Uterus (tissue), 4 donors: ENCODE measurements at places on chromosomes 7 and 10. TPM values are rescaled to one million over a fixed set of nuclear protein-coding genes. Genes with fewer than 3 reads are reported as not detected.

Gene CNNM1
- total RNA-seq = not detected

Gene SORCS3
- not detected for total RNA-seq

Gene OGDHL
- total RNA-seq = not detected

Gene OR2A1
- total RNA-seq = not detected

Gene FFAR4
- not detected for total RNA-seq

Gene PLCE1
- total RNA-seq = 11.8 TPM

Gene OR6B1
- total RNA-seq = not detected

Gene COPG2
- 47.5 TPM for total RNA-seq

Gene GSTO2
- total RNA-seq = under 0.01 TPM

Gene RGR
- not detected for total RNA-seq

Gene RAMP3
- 11.9 TPM for total RNA-seq

Gene CCM2
- 36.0 TPM for total RNA-seq

Gene CCDC172
- not detected for total RNA-seq

Gene VKORC1L1
- total RNA-seq = 19.4 TPM

Gene HOXA9
- total RNA-seq = 25.0 TPM

Gene SEMA3A
- total RNA-seq = 7.8 TPM

Gene CCDC146
- total RNA-seq = 26.2 TPM

Gene FEZF1
- total RNA-seq = not detected

Gene ANLN
- 43.8 TPM for total RNA-seq

Gene CCL24
- total RNA-seq = not detected

Gene TACR2
- 0.28 TPM for total RNA-seq

Gene COL1A2
- total RNA-seq = 59.1 TPM

Gene HECW1
- total RNA-seq = 0.28 TPM

Gene PLA2G12B
- not detected for total RNA-seq

Gene CALD1
- total RNA-seq = 351 TPM

Gene CRYGN
- 0.73 TPM for total RNA-seq

Gene PDK4
- total RNA-seq = 509 TPM

Gene NAT16
- not detected for total RNA-seq

Gene C7orf33
- total RNA-seq = not detected

Gene ATRNL1
- 211 TPM for total RNA-seq

Gene EIF4EBP2
- total RNA-seq = 50.9 TPM

Gene OPN1SW
- not detected for total RNA-seq

Gene COL26A1
- total RNA-seq = 11.8 TPM
